ENCODE measurements at places on chromosomes 7 and 10. TPM values are rescaled to one million over a fixed set of nuclear protein-coding genes. Genes with fewer than 3 reads are reported as not detected.

Gene KAZALD1
- total RNA-seq: 3.4 TPM

Gene EGR2
- 5.7 TPM for total RNA-seq

Gene HOXA4
- total RNA-seq: 9.4 TPM

Gene AMPH
- total RNA-seq: 2.1 TPM

Gene IFIT1
- total RNA-seq: 4.1 TPM

- DNase-seq: no peak
These were observed 306.1 kb upstream of the ADARB2 start for GRCh38 chr10:2043379-2043778.

- DNase-seq: no peak
These were observed 118.6 kb downstream of the SRPK2 start for GRCh38 chr7:105270117-105270516.

DNA sequence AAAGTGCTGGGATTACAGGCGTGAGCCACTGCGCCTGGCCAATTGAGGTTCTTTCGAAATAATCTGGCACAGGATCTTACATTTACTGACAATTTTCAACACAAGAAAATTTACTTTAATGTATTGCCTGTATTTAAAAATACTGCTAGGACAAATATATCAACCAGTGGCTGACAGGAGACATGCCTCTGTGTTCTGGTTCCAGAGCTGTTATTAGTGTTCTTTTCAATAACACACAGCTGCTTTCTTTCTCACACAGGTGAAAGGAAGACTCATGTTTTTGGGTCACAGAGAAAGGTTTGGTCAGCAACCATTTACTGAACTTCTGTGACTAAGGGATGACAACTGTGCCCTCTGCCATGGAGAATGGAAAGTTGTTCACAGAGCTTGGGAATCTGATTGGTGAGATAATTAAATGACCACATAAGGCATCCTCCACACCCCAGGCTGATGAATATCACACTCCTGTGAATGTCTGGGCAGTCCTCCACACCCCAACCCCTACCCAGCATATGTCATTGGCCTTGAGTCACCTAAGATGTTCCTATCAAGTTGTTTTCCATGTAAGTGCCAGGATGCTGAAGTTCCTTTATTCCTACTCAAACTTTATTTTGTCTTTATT is 180.1 kb downstream of the RAPGEF5 start:
- no peak for DNase-seq

GRCh38 chr10:52004342-52004949 is 305.1 kb upstream of the CSTF2T start:
- no peak for DNase-seq

- no peak for DNase-seq
These were observed 390.1 kb downstream of the GATA3 start for GRCh38 chr10:8444630-8445029.

GRCh38 chr7:102845346-102845745 is 67.5 kb upstream of the LRRC17 start:
- DNase-seq: no peak

- no peak for DNase-seq
These were observed 88.0 kb upstream of the NAMPT start for GRCh38 chr7:106372595-106373318.

GRCh38 chr7:93697901-93698300 is 123.4 kb upstream of the CALCR start:
- no peak for DNase-seq

All from ureter (tissue), 1 donor.